ENCODE measurements at places on chromosomes 11 and 22.

GRCh38 chr22:46090631-46091201, 59.6 kb upstream of the PPARA start:
- peak; percentile 20 for DNase-seq

DNA sequence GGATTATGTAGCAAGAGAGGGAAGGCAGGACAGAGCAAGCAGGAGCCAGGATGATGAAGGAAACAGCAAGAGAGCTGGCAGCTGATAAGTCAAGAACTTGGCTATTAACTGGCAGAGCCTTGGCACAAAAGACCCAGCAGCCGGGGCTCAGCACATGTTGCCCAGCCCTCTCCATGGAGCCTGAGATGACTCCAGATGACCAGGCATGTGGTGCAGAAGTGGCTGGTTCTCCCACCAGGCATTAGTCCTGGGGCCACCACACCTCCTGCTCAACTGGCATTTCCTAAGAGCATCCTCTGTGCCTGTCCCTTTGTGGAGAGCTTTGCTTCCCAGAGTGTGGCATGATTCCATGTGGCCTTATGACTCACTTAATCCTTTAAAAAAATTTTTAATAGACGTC, 522.6 kb downstream of the MN1 start:
- DNase-seq: no peak

GRCh38 chr11:2207773-2208621, 36.4 kb upstream of the TH start:
- DNase-seq: no peak

DNA sequence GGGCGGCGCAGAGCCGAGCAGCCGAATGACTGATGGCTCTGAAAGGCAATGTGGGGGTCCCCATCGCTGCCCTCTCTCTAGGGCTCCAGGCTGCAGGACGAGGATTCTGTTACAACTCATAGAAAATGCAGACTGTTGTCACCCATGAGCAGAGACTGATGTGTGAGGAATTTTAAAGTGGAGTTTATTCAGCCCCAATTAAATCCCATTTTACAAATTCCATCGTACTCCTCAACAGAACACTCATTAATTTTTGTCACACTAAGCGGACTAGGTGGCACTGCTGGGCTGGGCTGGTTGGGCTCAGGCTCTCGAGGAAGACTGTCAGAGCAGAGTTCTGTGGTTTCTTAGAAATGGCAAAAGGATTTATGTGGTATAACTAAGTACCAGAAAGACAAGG, 102.6 kb upstream of the SPON1 start:
- DNase-seq: no peak

- no peak for DNase-seq
Measured at GRCh38 chr22:50585238-50585637, 2.6 kb upstream of the CHKB start.

GRCh38 chr22:40498420-40499208, 128.2 kb downstream of the SGSM3 start:
- no peak for DNase-seq

DNA sequence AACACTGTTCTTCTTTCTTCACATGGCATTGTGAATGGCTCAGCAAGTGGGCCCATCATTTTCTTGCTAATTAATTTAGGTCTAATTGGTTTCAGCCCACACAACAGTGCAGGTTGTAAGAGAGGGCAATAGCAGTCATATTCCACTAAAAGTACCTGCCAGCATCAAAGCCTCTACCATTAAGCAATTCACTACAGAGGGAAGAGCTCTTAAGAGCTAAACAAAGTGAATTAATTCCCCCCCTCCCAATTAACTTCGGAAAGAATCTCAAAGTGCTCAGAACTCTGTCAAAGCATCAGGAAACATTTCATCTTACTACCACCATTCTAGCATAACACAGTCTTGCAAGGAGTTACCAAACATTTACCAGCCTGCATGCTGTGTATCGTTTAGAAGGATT, 133.9 kb upstream of the UBASH3B start:
- no peak for DNase-seq

DNA sequence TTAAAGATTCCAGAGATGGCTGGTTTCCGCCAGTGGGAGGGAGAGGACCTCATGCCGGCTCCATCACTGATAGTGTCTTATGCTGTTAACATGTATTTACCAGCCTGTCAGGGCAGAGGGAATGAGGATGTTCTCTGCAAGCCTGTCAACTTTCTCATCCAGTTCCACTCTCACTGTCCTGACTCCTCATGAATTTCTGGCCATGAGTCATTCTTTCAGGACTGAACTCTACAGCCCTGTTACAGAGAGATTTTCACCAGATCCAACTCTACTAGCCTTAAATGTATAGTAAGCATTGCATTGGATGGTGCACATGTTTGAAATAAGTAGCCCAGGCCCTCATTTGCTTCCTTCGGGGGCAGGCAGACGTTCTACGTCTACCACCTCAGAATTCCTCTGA, 387.7 kb downstream of the TMEM135 start:
- no peak for DNase-seq

DNA sequence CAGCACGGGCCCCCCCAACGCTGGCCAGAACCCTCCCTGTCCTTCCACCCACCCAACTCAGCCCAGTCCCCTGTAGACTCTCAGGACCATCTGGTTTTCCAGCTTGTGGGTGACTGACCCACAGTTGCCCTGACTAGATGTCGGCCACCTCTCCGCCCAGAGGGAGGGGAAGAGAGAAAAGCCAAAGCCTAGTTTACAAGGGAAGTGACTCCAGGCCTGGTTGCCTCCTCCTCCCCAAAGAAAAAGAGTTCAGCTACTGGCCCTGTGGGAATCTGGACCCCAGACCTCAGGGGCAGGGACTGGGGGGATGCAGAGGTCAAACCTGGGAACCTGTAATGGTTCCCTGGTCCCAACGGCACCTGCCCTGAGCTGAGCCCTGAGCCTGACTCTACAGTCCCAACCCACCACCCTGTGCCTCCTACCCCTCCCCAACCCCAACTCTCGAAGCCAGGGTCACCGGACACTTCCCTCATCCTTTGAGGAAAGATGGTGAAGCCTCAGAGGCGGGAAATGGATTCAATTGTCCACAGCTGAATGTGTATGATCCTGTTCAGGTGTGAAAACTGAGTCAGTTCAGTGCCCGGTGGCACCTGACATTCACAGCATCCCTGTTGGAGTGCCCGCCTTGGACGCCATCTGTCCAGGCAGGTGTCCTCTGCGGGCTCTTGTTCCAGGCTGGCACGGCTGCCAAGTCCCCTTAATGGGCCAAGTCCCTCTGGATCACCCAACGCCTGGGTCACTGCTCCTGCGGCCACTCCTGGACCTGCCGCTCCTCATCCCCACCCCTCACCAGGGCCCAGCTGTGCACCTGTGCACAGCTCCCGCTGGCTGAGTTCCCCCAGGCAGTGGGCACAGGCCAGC, 21.0 kb upstream of the WNT7B start:
- peak; percentile 26 for DNase-seq

- no peak for DNase-seq
Measured at GRCh38 chr11:8873741-8874405, 37.1 kb upstream of the AKIP1 start.

GRCh38 chr11:819943-820649, 1.4 kb downstream of the PNPLA2 start:
- DNase-seq: peak; percentile 95

- no peak for DNase-seq
Measured at GRCh38 chr11:10273738-10274137, 20.3 kb downstream of the SBF2 start.

GRCh38 chr22:29105468-29105867, 32.6 kb downstream of the KREMEN1 start:
- no peak for DNase-seq

GRCh38 chr22:46864314-46865051, 102.0 kb downstream of the TBC1D22A start:
- DNase-seq: no peak

DNA sequence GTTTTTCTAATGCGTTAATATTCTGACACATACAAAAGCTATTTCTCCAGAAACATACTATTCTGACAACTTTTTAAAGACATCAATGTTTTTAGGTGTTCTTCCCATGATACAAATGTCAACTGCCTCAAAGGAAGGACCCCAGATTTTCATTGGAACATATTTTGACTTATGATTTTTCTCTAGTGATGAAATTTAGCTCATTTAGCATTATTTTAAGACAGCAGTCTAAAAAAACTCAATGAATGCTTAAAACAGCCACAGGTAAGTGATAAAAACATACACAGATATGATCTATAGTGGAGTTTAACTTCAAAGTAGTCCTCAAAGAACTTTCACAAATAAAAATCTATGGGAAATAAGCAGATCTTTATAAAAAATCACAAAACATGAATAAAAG, 24.9 kb downstream of the XKR3 start:
- DNase-seq: no peak

GRCh38 chr11:70854901-70855556, 397.3 kb downstream of the SHANK2 start:
- no peak for DNase-seq

DNA sequence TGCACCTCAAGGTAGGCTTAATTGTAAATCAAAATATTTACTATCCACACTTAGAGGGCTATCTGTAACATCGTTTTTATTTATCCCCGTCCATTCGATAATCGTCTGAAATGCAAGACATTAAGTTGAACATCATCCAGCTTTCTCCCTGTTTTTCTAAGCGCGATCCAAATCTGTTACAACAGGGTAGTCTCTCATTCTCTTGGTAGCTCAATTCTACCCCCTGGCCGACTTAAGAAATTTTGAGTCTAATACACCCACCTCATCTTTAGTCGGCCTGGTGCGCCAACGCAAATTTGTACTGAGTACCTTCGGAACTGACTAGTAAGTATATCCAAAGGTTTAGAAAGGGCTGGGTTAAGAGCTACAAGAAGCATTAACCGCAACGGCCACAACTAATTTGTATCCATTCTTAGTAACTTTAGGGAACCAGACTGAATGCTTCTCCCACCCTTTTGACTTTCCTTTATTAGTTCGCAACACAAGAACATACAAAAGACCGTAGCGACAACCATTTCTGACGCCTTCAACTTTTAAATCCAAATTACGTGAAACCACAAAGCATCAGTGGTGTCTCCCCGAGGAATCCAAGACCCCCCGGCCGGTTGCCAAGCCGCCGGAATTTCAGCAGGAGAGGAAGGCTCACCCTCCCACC, 1.0 kb upstream of the ZNF143 start:
- peak; percentile 61 for DNase-seq

DNA sequence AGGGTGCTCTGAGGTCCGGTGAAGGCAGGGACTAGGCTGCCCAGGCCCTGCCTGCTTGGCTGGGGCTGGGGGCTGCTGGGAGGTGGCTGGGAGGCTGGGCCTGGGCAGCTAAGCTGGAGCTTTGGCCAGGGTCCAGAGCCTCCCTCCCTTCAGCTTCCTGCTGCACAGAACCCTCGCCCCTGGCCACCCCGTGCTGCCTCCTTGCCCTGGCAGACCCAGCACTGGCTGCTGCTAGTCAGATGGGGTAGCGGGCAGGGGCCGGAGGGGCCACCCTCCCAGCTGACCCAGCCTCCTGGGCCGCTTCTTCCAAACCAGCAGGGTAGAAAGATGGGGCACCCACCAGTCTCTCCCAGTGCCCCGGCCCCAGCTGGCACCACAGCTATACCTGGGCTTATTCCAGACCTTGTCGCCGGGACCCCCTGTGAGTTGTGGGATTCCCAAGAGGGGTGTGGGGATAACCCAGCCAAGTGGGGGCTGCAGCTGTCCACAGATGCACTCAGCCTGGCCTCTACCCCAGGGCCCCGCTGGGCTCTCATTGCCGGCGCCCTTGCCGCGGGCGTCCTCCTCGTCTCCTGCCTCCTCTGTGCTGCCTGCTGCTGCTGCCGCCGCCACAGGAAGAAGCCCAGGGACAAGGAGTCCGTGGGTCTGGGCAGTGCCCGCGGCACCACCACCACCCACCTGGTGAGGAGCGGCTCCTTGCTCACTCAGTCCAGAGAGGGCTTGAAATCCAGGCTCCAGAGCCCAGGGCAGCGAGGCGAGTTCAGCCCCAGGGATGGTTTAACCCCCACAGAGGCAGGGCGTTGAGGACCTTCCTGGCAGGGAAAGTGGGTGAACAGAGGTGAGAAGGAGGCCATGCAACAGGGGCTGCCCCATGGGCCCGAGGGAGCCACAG, at the start of gene SYT8:
SYT8 (plus strand) TSS at position 212 of the 892 bp plus-strand sequence; CDS start at position 328, 116 bp downstream.
- peak; percentile 29 for DNase-seq

DNA sequence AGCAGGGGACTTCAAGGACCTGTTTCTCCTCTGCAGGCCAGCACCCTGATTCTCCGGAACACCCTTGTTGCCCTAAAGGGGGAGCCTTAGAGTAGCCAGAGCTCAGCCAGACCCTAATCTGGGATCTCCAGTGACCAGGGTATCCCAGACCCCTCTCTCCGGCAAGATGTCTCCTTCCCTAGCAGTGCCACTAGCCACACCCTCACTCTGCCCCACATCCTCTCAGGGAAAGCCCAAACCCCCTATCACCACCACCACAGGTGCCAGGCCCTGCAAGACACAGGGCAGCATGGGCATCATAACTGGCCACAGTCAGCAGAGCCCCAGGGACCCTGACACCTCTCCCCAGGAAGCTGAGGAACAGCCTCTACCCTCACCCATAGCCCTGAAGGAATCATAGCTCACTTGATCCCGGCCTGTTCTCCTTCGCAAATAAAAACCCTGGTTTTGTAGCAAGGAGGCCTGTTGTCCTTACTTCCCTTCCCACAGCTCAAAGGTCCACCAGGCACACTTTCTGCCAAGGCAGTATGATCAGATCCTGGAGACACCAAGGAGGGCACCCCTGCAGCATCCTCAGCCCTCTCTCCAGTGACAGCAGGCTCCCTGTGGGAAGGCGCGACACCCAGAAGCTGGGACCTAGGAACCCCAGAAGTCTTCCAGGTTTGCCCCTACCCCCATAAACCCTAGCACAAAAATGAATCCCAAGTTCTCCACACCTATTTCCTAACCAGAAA, 4.6 kb downstream of the CFL1 start:
- peak; percentile 13 for DNase-seq

GRCh38 chr22:25153961-25154666, 45.5 kb upstream of the CRYBB3 start:
- DNase-seq: peak; percentile 85

GRCh38 chr11:75969626-75970308, 154.8 kb downstream of the UVRAG start:
- DNase-seq: no peak

DNA sequence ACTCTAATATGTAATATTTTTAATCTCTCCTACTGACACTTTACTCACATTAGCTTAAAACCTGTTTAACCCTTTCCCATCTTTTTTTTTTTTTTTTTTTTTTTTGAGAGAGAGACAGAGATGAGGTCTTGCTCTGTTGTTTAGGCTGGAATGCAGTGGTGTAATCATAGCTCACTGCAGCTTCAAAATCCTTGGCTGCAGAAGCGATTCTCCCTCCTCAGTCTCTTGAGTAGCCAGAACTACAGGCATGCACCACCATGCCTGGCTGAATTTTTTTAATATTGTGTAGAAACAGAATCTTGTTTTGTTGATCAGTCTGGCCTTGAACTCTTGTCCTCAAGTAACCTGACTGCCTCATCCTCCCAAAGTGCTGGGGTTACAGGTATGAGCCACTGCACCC, 37.3 kb downstream of the PAMR1 start:
- no peak for DNase-seq

GRCh38 chr11:106286881-106287504, 209.5 kb downstream of the AASDHPPT start:
- DNase-seq: no peak

- no peak for DNase-seq
Measured at GRCh38 chr22:22087854-22088657, 105.5 kb upstream of the TOP3B start.
